ENCODE measurements at places on chromosomes 3 and 15.

GRCh38 chr15:65056868-65057548, 10.8 kb downstream of the RASL12 start:
- DNase-seq: no peak

GRCh38 chr15:94004697-94005096, 226.7 kb upstream of the MCTP2 start:
- DNase-seq: no peak

DNA sequence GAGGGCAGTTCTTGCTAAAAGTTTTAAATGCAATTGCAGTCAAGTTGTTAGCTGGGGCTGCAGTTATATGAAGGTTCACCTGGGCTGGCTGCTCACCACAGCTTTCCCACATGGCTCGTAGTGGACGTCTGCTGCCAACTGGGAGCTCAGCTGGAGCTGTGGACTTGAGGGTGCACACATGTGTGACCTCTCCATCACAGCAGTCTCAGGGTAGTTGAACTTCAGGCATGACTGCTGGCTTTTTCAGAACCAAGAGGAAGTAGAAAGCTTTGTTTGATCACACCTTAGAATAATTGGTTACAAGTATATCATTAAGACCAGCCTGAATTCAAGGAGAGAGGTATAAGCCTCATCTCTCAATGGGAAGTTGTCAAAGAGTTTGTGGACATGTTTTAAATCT, 74.1 kb downstream of the CHL1 start:
- no peak for DNase-seq

DNA sequence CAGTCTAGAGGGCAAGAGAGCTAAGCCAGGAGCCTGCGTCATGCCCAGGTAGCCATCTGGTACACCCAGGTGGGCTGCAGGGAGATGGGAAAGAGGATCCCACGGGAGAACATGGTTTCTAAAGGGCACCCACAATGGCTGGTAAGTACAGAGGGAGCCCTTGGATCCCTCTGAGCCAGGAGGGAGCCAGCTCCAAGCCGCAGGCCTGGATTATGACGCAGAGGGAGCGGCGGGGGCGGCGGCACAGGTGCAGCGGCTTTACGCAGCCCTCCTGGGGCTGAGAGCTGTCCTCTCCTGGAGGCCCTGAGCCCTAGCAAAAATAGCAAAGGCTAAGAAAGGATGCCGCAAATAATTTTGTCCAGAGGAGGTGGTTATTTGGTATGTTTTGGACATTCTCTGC, 2.8 kb downstream of the CAV3 start:
- DNase-seq: no peak

GRCh38 chr3:81823882-81824395, 62.5 kb upstream of the GBE1 start:
- no peak for DNase-seq

- no peak for DNase-seq
Measured at GRCh38 chr3:158520433-158520832, 50.6 kb upstream of the MLF1 start.

DNA sequence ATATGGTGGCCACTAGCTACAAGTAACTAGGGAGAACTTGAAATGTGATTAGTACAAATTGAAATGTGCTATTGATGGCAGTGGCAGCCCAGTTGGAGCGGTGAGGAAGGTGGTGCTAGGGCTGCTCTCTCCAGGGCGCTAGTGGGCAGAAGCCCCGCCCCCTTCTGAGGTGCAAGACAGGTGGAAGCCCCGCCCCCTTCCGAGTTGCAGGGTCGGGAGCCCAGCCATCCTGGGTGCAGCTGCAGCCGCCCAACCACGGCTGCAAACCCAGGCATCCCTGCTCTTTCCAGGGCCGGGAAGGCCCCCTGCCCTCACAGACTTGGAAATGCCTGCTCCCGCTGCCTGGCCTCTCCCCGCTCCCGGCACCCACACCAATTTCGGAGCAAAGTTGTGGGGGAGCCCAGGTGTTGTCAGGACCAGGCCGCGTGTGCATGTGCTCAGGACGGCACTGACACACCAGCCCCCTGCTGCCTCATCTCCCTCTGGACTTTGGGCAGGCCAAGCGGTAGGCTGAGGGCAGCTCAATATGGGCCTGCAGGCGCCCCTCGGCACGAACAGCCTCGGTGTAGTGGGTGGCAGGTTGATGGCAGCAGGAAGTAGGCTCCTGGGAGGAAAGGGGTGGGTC, 10.0 kb downstream of the ATR start:
- no peak for DNase-seq

GRCh38 chr15:92187975-92188374, 205.7 kb upstream of the ST8SIA2 start:
- no peak for DNase-seq

- no peak for DNase-seq
Measured at GRCh38 chr3:186998937-186999368, 68.6 kb downstream of the ST6GAL1 start.

DNA sequence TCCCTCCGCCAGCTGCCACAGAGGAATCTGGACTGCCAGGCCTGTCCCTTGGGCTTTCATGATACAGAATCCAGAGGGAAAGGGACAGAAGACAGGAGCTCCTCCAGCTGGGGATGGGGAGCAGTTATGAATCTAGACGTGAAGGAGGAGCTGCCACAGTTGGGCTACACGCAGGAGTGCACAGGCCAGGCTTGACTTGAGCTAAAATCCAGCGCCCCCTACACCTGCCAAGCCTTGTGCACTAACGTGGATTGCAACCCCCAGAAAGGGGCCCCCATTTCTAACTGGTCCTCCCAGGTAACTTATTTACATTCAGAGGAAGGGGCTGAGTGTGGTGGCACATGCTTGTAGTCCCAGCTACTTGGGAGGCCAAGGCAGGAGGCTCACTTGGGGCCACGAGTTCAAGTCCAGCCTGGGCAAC, 14.3 kb downstream of the KLHL6 start:
- DNase-seq: no peak

DNA sequence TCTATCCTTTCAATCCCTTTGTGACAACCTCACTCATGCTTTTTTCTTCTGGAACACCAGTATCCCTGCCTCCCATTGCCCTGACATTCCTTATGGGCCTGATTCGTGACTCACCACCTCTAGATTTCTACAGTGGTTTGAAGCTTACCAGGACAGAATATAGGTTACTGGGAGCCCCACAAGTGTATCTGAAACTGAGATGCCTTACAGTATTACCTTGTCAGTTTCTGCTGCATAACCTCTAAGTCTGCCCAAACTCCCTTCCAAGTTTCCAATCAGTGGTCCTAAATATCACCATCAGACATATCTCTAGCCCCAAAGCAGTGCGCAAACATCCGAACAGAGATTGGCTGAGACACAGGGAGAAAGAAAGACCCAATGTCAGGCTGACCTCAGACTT, 5.6 kb downstream of the CPB1 start:
- no peak for DNase-seq

DNA sequence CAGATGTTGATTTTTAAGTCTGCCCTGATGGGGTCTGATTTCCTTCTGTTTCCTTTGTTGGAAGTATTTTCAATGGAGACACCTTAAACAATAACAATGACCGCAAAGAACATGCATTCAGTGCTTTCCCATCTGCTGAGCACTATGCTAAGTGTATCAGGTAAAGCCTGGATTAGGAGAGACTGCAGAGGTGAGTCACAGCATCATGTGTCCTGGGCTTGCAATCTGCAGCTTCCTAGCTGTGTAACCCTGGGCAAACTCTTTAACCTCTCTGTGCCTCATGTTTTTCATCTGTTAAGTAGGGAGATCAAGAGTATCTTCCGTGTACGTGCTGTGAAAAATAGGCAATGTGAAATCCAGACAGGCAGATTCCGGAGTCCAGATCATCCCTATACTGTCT, 13.3 kb upstream of the CHRNB4 start:
- no peak for DNase-seq

DNA sequence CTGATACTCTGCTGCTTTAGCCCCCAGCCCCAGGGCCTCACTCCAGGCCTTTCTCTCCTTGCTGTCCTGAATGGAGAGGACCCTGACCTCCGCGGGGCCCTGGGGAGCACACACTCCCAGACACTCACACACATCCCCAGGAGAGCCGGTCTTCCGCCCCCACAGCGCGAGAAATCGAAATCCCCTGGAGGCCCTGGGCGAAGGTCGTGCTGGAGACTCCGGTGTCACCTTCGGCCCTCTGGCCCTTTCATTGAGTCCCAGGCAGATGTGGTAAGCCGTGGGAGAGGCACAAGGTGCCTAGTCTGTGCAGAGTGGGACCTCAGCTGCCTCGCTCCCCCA, 848 bp upstream of the GOLGA8B start:
- DNase-seq: no peak

- no peak for DNase-seq
Measured at GRCh38 chr3:34015204-34016142, 217.0 kb downstream of the PDCD6IP start.

GRCh38 chr3:100103558-100104441, 10.5 kb downstream of the FILIP1L start:
- DNase-seq: no peak

- no peak for DNase-seq
Measured at GRCh38 chr3:106332129-106332528, 463.3 kb upstream of the CBLB start.

DNA sequence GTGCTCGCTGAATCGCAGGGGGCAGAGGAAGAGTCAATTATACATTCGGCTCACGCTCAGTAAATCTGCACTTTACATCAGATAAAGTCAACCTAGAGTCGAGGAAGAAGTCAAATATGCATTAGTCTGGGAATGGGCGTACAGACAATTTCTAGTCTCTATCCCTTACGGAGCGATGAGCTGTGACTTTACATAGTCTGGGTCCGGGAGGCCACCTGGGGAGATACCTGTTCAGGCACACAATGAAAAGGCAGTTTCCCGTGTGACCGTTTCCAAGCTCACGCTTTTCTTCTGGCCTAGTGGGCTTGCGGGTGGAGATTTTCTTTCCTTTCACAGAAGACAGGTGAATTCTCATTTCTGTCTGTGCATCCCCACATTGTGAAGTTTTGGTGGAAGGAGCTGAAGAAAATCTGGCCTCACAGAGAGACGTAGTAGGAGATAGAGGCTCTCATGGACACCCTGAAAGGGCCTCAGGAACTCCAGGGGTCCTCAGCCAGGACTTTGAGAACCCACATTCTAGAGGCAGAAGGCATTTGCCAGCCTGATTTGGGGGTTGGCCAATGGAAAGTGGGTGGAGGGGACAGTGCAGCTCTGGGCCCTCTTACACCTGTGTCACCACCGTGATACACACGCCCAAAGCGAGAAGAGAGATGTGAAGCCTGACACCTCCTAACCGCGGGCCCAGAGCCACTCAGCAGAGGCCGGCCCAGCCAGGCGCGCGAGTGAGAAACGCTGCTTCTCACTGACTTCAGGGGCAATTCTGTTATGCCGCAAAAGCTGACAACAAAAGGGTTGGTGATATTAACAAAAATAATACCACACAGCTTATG, 10.7 kb upstream of the OCA2 start:
- no peak for DNase-seq

DNA sequence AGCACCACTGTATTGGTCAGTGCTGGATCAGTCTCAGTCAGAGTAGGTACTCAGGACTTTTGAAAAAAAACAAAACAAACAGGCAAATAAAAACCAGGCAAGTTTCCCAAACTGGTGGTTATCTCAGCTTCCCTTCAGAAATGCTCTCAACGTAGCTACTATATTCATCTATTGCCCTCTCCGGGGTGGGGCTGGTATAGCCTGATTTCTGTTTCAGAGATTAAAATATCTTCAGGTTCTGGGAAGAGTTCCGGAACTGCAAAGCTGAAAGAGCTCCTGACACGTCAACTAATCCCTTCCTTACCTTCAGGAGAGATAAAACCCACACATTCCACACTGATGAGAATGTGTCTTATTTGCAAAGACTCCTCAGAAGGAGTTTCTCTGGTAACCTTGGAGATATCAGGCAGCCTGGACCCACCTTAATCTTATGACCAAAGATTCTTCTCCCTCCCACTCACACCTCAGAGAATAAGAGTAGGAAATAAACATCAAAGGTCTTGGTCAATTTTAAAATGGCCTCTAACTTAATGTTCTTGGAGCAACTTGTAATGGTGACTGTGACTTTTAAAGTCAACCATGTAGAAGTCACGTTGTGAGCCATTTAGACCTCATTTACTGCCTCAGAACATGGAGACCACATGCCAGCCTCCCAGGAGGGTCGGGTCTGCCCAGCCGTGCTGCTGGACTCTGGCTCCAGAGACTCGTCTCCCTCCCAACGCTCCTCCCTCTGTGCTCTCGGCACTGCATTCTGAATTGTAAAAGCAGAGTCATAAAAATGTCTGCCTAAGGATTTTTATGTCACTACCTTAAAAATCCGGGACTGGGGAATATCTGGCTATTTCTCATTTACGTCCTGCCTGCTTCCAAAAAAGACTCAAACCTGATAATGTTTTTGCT, 53.8 kb downstream of the CDCP1 start:
- no peak for DNase-seq

- no peak for DNase-seq
Measured at GRCh38 chr3:168104361-168104760, 8.6 kb upstream of the GOLIM4 start.

DNA sequence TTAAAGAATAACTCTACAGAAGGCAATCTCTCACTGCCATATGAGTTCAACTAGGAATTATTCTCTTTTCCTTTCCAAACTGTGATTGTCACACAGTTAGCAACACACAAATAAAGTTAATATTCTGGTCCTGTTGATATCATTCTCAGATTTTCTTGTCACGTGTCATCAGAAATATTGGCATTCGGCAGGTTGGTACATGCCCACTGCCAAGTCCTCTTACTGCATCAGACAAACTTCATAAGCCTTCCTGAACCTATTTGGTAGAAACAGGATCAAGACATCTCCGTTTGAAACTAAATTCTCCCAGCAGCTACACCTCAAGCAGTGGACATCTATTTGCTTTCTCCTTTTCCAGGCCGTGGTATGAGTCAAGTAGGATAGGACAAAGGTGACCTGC, 177.9 kb upstream of the SOX2 start:
- no peak for DNase-seq

GRCh38 chr15:72127724-72128322, 9.6 kb downstream of the SENP8 start:
- no peak for DNase-seq

DNA sequence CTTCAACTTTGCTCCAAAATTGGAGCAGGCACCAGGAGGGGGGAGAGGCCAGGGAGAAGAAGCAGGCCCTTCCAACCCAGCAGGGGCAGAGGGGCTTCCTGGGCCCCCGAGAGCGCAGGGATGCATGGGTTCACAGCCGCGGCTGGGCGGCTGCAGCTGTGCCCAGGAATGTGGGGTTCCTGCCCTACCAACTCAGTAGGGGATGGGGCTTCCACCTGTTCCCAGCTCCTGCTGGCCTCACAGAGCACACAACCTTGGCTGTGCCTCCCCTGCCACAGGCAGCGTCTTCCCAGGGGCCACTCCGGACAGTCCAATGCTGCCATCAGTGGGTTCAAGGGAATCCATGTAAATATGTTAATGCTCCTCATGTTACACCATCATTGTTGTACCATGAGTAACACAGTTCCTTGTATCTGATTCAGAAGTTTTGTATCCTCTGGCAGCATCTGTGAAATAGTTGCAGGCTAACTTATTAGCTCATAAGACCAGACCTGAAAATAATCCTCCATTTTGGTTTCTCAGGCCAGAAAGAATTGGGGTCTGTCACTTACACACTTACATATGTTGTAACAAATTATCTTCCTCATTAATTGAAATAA, 12.1 kb upstream of the SIAH2 start:
- no peak for DNase-seq

- no peak for DNase-seq
Measured at GRCh38 chr3:174223042-174223441, 636.1 kb upstream of the NAALADL2 start.

GRCh38 chr15:36478561-36478960, 100.9 kb upstream of the CDIN1 start:
- DNase-seq: no peak

Measured in CD4-positive, alpha-beta T cell treated with Interferon gamma for 1 hour (primary cell).